ENCODE measurements at places on chromosomes 16 and 17.

GRCh38 chr16:84780544-84781376, 39.0 kb upstream of the CRISPLD2 start:
- DNase-seq: no peak

GRCh38 chr17:49580055-49580721, 4.5 kb downstream of the NXPH3 start:
- no peak for DNase-seq

DNA sequence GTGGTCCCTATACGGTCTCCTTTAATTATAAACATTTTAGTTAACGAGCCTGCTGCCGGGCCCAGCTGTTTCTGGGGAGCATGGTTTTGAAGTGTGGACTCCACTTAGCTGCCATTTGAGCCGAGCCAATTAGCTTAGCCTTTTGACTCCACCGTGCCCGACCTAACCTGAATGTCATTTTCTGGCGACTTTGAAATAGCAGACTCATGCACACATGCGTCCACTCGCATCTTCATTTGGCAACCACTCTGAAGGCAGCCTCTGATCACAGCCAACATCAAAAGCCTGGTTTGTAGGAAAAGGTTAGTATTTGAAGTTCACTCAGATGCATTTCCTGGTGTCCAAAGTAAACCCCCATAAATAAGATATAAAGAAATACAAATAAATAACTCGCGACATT, 16.8 kb downstream of the AXIN2 start:
- DNase-seq: no peak

- DNase-seq: no peak
Measured at GRCh38 chr16:280991-281659, 734 bp downstream of the ARHGDIG start.

DNA sequence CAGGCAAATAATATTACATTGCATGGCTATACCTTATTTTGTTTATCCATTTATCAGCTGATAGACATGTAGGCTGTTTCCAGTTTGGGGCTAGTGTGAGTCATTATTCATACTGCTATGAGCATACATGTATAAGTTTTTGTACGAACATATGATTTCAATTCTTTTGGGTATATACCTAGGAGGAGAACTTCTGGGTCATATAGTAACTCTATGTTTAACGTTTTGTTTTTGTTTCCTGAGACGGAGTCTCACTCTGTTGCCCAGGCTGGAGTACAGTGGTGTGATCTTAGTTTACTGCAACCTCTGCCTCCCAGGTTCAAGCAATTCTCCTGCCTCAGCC, 2.4 kb upstream of the ITGAL start:
- DNase-seq: no peak

GRCh38 chr16:21950782-21951521, 2.2 kb upstream of the UQCRC2 start:
- DNase-seq: no peak

- DNase-seq: no peak
Measured at GRCh38 chr16:80577485-80578280, 36.9 kb downstream of the DYNLRB2 start.

GRCh38 chr16:85441189-85441889, 171.8 kb upstream of the GSE1 start:
- DNase-seq: no peak

DNA sequence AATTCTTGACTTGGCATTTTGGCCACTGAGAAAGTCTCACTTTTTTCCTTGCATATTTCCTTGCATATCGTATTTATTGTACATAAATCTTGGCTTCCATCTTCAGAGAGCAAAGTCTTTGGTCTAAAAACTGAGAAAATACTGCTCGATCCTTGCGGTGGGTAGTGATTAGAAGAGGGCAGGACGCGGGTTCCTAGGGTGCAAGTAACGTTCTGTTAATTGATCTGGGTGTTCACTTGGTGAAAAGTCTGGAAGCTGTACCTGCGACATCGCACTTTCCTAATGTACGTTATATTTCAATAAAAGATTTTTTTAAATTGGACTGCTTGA, 758 bp upstream of the UBALD2 start:
- no peak for DNase-seq

- DNase-seq: no peak
Measured at GRCh38 chr17:6487251-6488007, 43.2 kb downstream of the PIMREG start.

- DNase-seq: peak; percentile 91
Measured at GRCh38 chr17:7989781-7990655, 12.4 kb upstream of the GUCY2D start.

DNA sequence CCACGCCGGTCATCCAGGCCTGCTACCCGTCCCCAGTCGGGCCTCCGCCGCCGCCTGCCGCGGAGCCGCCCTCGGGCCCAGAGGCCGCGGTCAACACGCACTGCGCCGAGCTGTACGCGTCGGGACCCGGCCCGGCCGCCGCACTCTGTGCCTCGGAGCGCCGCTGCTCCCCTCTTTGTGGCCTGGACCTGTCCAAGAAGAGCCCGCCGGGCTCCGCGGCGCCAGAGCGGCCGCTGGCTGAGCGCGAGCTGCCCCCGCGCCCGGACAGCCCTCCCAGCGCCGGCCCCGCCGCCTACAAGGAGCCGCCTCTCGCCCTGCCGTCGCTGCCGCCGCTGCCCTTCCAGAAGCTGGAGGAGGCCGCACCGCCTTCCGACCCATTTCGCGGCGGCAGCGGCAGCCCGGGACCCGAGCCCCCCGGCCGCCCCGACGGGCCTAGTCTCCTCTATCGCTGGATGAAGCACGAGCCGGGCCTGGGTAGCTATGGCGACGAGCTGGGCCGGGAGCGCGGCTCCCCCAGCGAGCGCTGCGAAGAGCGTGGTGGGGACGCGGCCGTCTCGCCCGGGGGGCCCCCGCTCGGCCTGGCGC, 2.4 kb downstream of the HIC1 start:
- DNase-seq: no peak

DNA sequence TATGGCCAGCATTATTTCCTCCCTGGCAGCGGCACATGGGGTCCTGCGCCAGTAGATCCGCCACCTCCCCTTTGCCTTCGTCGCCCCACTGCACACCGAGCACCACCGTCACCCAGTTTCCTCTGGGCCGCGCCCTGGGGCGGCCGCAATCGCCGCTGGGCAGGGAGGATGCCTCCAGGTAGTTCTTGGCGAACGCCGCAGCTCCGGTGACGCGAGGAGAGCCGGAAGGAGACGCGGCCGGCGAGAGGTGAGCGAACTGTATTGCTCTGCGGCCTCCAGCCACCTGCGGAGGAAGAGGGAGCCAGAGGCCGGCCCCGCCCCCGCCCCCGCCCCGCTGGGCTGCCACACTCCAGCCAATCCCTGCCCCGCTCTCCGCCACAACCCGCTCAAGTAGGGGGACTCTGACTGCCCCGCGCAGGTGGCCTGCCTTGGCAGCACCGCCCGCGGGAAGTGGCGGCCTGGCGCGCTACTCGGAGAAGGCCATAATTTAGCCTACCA, 11.8 kb upstream of the SLFN13 start:
- DNase-seq: peak; percentile 10

- no peak for DNase-seq
Measured at GRCh38 chr16:49592546-49593423, 219.2 kb downstream of the C16orf78 start.

GRCh38 chr16:11848842-11849241, 2.5 kb downstream of the RSL1D1 start:
- no peak for DNase-seq

GRCh38 chr17:77011173-77012011, 129.4 kb upstream of the SEC14L1 start:
- DNase-seq: no peak

DNA sequence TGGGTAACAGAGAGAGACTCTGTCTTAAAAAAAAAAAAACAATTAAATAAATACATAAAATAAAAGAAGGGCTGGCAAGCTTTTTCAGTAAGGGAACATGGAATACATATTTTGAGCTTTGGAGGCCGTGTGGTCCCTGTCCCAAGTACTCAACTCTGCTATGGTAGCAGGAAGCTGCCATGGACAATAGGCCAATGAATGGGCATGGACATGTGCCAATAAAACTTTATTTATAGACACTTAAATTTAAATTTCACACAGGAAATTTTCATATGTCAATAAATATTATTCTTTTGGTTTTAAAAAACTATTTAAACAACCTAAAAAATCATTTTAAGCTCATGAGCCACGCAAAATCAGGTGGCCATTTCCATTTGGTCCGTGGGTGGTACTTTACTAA, 3.8 kb downstream of the OTOA start:
- DNase-seq: no peak

- no peak for DNase-seq
Measured at GRCh38 chr17:78745407-78746088, 36.5 kb downstream of the CYTH1 start.

- DNase-seq: no peak
Measured at GRCh38 chr17:17172990-17173389, 33.1 kb downstream of the PLD6 start.

DNA sequence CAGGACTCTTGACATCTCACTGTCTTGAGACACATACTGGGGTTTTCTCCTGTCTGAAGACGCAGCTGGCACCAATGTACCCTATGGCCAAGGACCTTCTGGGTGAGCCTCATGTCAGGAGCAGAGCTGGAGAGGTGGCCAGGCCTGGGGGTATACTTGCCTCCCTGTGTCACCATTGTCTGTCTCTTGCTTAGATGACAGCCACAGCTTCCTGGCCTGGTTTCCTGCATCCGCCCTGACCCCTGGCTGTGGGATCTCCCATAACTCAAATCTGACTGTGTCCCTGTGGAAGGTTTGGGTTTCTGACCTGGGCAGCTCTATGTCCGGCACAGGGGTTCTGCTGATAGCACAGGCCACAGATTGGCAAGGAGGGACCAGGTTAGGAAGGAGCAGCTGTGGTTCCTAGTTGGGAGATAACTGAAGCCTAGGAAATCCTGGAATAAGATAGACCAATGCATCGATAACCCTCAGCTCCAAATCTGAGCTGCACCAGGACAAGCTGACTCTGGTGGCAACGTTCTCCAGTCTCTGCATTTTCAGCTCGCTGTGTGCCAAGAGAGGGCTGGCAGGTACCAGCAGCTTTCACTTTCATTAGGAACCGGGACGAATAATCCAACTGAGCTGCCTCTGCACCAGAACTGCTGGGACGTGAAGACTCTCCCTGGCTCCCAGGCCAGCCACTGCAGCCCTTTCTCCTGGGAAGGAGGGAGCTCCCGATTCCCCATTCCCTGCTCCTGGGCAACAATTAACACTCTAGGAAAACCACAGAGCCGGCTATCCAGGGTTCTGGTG, 5.0 kb downstream of the DEXI start:
- no peak for DNase-seq

DNA sequence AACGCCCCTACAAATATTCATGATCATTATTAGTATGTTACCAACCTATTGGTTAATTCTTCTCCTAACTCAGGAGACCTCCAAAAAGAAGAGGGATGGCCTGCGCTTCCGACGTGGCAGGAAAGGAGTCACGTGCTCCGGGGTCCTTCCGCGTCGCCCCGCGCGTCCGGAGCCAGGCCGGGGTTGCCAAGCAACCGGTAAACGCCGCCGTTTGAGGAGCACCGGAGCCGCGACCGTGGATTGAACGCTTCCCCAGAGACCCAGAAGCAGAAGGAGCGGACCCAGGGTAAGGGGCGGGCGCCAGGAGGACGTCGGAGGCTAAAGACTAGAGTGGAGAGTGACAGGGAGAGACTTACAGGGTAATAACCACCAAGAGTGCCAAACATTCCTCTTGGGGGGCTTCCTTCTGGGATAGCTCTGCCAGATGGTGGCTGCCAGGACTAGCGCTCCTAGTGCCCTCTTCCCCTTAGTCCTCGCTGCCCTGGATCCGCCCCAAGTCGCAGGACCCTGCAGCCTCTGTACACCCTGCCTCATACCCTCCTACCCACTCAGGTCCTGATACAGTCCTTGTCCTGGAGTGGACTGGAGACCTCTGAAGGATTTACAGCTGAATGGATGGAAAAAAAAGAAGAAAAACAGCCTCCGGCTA, at the start of gene DNAI2:
Gene DNAI2 (plus strand): TSS at position 175 of the 649 bp plus-strand sequence. CDS start 7,584 bp downstream, outside the sequence.
- DNase-seq: no peak
